ENCODE measurements at places on chromosomes 6 and 20. TPM values are rescaled to one million over a fixed set of nuclear protein-coding genes. Genes with fewer than 3 reads are reported as not detected.

- H3K4me3 ChIP-seq, result no peak overlapping the region
- DNase-seq, result no peak
- no peaks in the 10 kb centered on the region for H3K36me3 ChIP-seq
- no peak overlapping the region for H3K27ac ChIP-seq
- no peaks in the 10 kb centered on the region for H3K27me3 ChIP-seq
Observed at GRCh38 chr6:81023007-81023582, 729.4 kb downstream of the TENT5A start.

- H3K27me3 ChIP-seq, result no peaks in the 10 kb centered on the region
- H3K4me1 ChIP-seq, result no peaks in the 10 kb centered on the region
- H3K4me3 ChIP-seq, result no peak overlapping the region
- no peak overlapping the region for H3K27ac ChIP-seq
- no peak for DNase-seq
Observed at GRCh38 chr20:8757146-8757545, 311.7 kb upstream of the PLCB4 start.

DNA sequence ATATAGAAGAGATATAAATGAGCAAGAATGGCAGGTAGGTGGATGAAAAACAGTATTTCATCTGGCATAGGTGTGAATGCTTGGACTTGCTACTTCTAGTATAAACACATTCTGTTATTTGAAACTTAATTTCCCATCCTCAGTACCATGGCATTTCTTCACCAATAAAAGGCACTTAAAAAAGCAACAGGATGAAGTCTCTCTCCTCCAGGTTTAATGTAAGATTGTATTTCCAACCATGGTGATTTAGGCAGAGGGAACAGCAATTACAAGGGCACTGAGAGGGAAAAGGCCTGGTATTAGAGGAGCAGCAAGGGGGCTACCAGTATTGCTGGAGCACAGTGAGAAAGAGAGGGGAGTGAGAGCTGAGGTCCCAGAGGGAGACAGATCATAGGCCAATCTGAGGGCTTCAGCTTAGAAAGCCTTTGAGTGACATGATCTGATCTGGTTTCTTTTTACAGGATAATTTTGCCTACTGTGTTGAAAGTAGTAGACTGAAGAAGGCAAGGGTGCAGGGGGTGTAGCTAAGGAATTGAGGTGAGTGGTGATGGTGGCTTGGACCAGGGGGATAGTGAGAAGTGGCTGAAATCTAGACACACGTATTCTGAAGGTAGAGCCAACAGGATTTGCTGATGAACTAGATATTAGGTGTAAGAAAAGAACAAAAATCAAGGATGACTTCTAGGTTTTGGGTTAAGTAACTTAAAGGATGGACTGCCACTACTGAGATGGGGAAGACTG lies 67.8 kb upstream of the SMIM29 start:
- no peak overlapping the region for H3K27ac ChIP-seq
- peaks cover 2% of the 10 kb centered on the region for H3K36me3 ChIP-seq
- H3K4me1 ChIP-seq, result peaks cover 47% of the 10 kb centered on the region
- no peak for DNase-seq
- no peak overlapping the region for H3K4me3 ChIP-seq

FKBP1C gene
- total RNA-seq, result 0.48 TPM

PAQR8 gene
- 11.2 TPM for total RNA-seq

KHDC1L gene
- not detected for total RNA-seq

Measured in activated CD4-positive, alpha-beta memory T cell treated with anti-CD3 and anti-CD28 coated beads for 36 hours (primary cell).